Left lung (tissue), 14 donors: ENCODE measurements at places on chromosomes 2 and 18. TPM values are rescaled to one million over a fixed set of nuclear protein-coding genes. Genes with fewer than 3 reads are reported as not detected.

GRCh38 chr2:132497591-132497990, 81.0 kb downstream of the GPR39 start:
- H3K27ac ChIP-seq: no peak overlapping the region
- H3K27me3 ChIP-seq: no peaks in the 10 kb centered on the region
- no peak for DNase-seq
- H3K36me3 ChIP-seq: no peaks in the 10 kb centered on the region
- H3K4me1 ChIP-seq: no peaks in the 10 kb centered on the region
- H3K4me3 ChIP-seq: no peak overlapping the region

GRCh38 chr2:46813020-46813415, 102.6 kb downstream of the MCFD2 start:
- no peak overlapping the region for H3K4me3 ChIP-seq
- no peak for DNase-seq
- no peaks in the 10 kb centered on the region for H3K27me3 ChIP-seq
- H3K27ac ChIP-seq: no peak overlapping the region

- no peak overlapping the region for H3K27ac ChIP-seq
- H3K4me1 ChIP-seq: no peaks in the 10 kb centered on the region
- H3K27me3 ChIP-seq: peaks cover 32% of the 10 kb centered on the region
- no peaks in the 10 kb centered on the region for H3K36me3 ChIP-seq
Observed at GRCh38 chr2:237348281-237348865, 65.6 kb downstream of the COL6A3 start.

GRCh38 chr2:79585701-79586433, 73.0 kb downstream of the CTNNA2 start:
- H3K27ac ChIP-seq: no peak overlapping the region
- H3K4me1 ChIP-seq: no peaks in the 10 kb centered on the region
- no peaks in the 10 kb centered on the region for H3K36me3 ChIP-seq
- H3K27me3 ChIP-seq: no peaks in the 10 kb centered on the region

GRCh38 chr2:85935170-85935745, 46.5 kb upstream of the ST3GAL5 start:
- no peaks in the 10 kb centered on the region for H3K27me3 ChIP-seq
- no peak overlapping the region for H3K27ac ChIP-seq
- DNase-seq: no peak
- H3K4me1 ChIP-seq: no peaks in the 10 kb centered on the region
- no peak overlapping the region for H3K4me3 ChIP-seq

DNA sequence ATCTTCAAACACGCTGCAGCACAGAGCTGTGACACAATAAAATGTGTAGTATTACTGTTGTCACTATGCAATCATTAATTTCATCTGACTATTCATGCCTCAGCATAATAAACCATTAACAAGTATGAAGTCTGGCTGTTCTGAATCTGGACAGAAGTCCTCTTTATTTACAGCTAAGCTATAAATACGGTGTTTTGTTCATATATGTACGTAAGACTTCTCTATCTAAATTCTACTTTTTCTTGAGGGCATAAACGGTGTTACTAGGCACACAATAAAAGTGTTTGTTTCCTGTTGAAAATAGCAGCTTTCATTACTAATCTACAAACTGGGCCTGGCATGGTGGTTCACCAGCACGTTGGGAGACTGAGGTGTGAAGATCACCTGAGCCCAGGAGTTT, 443.8 kb downstream of the NCKAP5 start:
- H3K27me3 ChIP-seq: no peaks in the 10 kb centered on the region
- no peak overlapping the region for H3K4me3 ChIP-seq
- no peaks in the 10 kb centered on the region for H3K36me3 ChIP-seq

Gene NTSR2
- not detected for total RNA-seq

Gene RAX
- total RNA-seq: not detected

Gene GPR17
- total RNA-seq: 0.26 TPM
